NCI-H2227 treated with DMSO at 0.1 percent for 48 hours (cell line): ENCODE measurements at places on chromosomes 7 and 10.
A peak's percentile ranks its signal among the peaks of the same experiment; 100 is the strongest.

DNA sequence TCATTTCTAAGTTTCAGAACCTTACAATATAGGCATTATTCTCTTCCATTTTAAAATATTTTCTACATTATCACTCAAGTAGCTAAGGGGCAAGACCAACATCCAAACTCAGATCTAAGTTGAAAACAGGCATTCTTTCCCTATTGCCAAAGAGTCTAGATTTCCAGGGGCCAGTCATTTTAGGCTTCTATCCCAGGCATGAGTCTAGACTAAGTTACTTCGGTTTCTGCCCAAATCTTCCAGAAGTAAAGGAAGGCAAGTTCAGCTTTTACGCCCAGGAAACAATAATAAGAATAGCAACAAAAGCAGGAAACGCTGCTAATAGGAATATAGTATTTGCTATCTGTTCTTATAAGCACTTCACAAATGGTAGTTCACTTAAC lies 189.9 kb downstream of the DGKI start:
- DNase-seq = no peak

DNA sequence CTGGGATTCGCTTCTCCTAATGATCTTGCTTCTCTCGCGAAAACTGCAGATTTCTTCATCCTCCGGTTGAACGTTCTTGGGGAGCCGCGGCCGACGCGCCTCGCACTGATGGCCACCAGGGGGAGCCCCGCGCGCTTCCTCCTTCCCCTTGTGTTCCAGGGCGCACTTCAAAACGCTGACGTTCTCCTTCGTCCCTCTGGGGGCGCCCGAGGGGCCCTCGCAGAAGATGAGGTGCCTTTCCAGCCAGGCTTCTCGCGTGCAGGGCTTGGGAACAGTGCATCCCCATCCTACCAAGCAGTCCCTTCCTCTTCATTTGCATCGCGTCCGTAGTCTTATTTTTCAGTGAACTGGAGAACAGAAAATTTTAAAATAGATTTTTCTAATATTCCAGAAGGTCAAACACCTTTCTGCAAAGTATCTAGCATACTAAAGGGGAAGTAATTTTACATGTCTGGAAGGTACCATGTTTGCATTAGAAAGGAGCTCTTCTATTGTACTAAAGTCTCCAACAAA lies 22.5 kb downstream of the GSTO2 start:
- DNase-seq = peak; percentile 71

DNA sequence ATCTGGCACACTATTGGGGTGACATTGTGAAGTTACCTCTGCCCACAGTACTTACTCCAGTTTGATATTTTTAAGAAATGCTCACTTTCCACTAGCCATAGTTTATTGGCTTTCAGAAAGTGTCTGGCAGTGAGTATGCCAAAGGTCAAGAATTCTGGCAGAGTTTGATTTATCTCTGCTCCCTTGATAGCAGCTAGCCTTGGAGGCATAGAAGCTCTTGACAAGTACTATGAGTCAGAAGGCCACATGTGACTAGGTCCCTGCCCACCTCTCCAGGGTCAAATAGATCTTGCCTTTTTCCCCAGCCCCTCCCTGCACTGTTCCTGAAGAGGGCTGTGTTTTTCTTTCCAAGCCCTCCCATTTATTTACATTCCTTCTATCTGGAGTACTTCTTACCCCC lies 202.2 kb downstream of the AUTS2 start:
- DNase-seq = no peak

DNA sequence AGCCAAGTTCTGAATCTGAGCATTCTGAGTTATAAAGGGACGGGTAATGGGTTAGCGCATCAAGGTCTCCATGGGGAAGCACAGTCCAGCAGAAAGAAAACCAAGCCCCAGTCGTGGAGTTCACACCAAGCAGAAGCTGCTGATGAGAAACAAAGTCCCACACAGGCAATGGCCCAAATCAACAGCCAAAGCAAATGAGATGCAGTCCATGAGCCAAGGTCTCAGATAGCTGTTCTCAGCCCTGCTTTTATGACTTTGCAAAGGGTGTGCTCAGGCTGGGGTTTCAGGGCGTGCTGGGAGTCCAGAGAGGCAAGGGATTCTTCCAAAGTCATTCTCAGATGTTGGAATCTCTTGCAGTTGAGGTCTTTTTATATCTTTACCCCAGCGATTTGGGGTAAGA lies 32.0 kb downstream of the THNSL1 start:
- DNase-seq = no peak

- no peak for DNase-seq
Measured at GRCh38 chr7:30907527-30908267, 4.0 kb upstream of the AQP1 start.

DNA sequence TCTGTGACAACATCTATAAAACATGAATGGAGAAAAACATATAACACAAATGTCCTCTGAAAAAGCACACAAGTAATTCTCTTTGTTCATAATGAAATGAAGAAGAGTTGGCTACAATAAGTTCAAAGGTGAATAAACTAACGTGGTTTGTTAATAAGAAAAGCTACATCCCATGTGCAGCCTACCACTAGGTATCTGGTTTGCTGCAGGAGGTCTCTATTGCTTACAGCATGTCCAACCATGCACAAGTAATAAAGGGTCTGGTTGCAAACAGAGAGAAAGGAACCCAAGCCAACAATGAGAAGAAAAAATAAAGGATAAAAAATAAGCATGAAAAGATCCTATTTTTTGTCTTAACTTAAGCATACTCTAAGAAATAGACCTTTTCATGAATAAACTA lies 139.2 kb downstream of the CHCHD3 start:
- DNase-seq = no peak

- no peak for DNase-seq
Measured at GRCh38 chr10:77919713-77920108, 6.8 kb downstream of the DLG5 start.

DNA sequence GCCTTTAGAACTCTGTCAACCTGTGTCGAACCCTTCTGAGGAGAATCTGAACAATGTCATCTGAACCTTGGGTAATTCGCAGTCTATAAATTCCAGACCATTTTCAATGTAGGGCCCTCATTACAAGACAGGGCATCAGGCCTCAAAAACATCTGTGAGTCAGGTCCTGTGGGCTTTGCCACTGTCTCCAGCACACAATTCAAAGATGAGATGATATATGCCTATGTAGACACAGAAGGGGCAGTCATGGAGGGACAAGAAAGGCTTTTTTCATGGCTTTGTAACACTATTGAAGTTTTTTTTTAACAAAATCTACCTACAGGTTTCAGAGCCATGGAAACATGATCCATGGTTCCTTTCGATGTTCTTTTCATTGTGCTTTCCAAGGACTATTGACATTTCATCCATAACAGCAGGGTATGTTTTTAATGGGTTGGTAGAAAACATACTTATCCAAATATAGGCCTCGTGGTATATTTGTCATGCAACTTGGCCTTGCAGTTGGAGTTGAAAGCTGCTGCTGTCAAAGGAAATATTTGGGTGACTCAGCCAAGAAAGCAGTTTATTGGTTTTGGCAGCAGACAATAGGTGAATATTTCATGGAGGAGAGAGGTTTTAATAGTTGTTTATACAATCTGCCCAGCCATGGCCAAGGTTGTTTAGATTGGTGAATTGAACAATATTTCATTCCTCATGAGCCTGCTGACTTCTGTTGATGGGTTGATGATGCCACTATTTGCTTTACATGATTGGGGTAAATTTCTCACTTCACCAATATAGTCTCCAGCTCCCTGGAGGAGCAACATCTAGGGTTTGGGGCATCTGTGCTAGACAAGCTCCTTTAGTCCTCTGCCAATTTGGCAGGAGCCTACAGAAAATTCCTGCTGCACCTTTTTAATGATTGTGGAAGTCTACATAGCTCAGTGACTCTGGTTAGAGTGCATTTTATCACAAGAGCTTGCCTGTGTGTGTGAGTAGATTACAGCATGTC lies 158.4 kb upstream of the TMEM72 start:
- no peak for DNase-seq

DNA sequence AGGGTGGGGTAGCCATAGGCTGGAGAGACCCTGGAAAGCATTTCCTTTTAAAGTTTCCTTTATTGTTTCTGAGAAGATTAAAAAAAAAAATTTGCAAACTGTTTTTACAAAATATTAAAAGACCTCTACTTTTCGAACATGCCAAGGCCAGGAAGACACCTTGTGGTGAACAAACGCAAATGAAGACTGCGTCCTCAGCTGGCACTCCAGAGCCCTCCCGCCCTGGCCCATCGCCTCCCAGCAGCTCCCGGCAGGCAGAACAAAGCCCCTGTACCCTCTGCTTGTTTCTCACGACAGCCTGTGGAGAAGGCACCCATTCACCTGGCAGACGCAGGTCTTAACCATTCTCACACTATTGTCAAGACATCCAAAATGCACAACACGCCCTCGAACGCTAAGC lies 56.4 kb downstream of the ESYT2 start:
- DNase-seq = no peak

GRCh38 chr10:5817322-5818047 lies 4.3 kb upstream of the GDI2 start:
- no peak for DNase-seq

- DNase-seq = no peak
Measured at GRCh38 chr7:76282344-76283253, 19.9 kb upstream of the HSPB1 start.

DNA sequence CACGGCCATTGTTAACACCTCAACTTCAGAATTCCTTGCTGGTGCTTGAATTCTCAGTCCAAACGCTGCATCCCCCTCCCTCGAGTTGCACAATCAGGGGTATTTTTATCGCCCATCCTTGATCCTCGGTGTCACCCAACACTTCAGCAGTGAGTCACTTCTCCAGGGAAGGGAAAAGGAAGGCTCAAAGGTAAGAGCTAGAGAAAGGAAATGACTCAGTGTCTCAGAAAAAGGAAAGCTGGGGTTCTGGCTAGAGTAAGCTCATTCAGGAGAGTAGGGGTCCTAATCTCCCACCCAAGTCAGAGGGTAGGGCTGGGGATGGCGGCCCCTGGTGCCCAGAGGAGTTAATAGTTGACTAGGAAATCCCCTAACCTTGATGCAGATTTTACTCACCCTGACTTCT lies 39.8 kb upstream of the TRIM8 start:
- DNase-seq = no peak

GRCh38 chr7:27641581-27642230 lies 21.0 kb downstream of the HIBADH start:
- DNase-seq = no peak

GRCh38 chr7:25303281-25304181 lies 75.2 kb upstream of the NPVF start:
- DNase-seq = no peak

DNA sequence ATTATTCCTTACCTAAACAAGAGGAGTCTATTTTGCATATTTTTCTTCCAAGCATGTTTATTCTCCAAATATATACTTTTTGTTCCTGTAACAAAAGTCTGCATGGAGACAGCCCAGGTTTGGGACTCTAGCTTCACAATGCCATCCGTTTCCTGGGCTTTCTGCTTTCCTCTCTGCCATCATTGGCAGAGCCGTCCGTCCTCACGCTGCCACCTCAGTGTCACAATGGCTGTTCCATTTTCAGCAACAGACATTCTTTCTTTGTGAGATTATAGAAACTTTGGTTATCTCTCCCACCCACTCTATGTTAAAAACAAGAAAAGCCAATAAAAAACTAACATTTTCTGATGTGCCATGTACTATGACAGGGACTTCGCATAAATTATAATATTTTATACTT lies 825.2 kb downstream of the REEP3 start:
- no peak for DNase-seq

GRCh38 chr10:34918776-34919315 lies 103.8 kb upstream of the PARD3 start:
- no peak for DNase-seq

DNA sequence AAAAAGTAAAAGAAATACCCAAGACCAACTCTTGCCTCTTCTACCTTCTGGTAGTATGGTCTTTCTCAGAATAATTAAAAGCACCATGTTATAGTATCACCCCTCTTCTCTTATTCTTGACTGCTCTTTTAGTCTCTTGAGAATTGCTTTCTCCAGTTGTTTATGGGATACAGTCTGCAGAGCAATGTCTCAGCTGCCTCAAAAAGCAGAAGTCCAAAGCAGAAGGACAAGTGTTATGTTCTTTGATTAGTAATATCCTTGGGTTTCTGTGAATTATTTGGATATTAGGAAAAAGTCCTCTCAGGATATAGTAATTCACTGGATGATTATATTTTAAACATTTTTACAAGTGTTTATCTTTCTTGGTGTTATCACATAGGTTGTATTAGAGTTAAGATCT lies 7.4 kb downstream of the TAS2R41 start:
- DNase-seq = no peak

GRCh38 chr7:16403475-16403874 lies 17.9 kb downstream of the CRPPA start:
- DNase-seq = no peak

- no peak for DNase-seq
Measured at GRCh38 chr7:24842449-24843241, 85.4 kb upstream of the GSDME start.

DNA sequence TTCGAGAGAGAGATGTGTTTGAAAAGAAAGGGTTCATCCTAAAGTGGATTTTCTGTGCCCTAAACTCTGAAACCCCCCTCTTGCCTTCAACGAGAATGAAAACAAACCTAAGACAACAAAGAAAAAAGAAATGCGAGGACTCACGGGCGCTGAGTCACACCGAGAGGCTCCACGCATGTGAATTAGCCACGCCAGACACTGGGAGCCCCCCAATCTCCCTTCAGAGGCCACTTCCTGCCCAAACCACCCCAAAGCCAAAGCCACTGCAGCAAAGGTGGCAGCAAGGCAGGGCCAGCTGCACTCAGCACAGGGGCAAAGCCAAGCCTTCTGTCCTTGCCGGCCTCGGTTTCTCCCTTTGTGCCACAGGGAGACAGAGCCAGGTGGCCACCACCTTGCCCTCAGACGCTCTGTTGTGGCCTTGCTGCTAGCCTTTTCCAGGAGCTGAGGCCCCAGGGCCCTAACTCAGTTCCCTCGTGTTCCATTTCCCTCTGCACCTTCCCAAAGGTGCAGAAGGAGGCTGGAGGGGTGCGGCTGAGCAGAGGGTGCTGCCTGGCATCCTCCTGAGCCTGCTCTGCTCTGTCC lies 93.3 kb downstream of the FAM53B start:
- no peak for DNase-seq

GRCh38 chr7:4460597-4460996 lies 221.5 kb upstream of the FOXK1 start:
- peak; percentile 81 for DNase-seq

DNA sequence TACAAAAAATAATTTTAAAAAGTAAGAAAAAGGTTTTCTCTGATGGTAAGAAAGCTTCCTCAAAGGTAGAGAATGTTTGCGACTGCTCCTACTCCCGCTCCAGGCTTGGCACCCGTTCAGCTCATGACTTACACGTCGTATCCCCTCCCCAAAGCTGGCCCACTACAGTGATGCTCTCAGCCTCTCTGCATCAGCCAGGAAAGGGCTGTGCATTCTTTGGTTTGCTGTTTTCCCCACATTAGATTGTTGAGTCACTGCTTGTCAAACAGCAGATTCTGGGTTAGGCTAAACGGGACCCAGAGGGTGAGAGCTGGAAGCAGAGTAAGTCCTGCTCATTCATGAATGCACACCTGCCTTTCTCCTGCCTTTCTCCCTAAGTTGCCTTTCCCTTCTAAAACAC lies 54.7 kb upstream of the NMT2 start:
- no peak for DNase-seq
